Stimulated activated CD4-positive, alpha-beta T cell treated with anti-CD3 and anti-CD28 coated beads, Interleukin-1b, Interleukin-23, amount 100 ng/mL, for 1 hour (primary cell): ENCODE measurements at places on chromosomes 7 and 10.

DNA sequence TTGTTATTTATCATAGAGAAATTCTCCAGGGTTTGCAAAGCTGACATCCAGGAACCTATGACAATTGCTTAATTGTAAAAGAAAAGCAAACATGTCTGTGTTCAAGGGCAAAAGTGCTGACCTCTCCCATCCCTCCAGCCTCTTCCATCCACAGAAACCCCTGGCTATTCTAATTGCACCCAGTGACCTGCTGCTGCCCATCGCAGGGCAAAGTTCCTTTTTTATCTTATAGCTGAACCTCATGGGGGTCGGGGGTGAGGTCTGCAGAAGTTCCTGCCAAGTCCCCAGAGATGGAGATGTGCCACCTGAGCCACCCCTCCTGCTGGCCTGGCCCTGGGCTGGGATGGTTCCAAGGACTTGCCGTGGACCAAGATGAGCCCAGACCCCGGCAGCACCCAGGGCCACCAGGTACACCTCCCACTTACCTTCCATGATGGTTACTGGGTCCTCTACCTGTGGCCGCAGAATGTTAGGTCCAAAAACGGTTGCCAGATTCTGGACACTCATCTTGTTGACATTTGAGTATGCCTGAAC is 146.5 kb downstream of the MAPK8 start:
- no peak for DNase-seq

GRCh38 chr7:105365541-105366534 is 22.9 kb downstream of the SRPK2 start:
- no peak for DNase-seq

- no peak for DNase-seq
These were observed 75.3 kb upstream of the GDF10 start for GRCh38 chr10:47224546-47225218.

DNA sequence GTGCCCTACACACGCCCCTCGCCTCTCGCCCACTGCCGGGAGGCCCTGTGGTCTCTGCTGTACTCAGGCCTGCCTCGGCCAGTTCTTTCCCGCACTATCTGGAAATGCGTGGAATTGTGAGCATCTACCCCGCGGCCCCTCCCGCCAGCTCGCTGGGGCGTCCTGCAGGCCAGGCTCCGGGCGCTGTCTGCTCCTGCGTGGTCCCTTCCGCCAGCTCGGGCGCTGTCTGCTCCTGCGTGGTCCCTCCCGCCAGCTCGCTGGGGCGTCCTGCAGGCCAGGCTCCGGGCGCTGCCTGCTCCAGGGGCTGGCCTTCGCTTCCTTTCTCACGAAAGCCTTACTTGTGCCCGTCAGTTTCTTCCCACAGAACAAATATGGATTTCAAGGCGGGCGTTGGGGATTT is 14.9 kb downstream of the GET4 start:
- DNase-seq: no peak

DNA sequence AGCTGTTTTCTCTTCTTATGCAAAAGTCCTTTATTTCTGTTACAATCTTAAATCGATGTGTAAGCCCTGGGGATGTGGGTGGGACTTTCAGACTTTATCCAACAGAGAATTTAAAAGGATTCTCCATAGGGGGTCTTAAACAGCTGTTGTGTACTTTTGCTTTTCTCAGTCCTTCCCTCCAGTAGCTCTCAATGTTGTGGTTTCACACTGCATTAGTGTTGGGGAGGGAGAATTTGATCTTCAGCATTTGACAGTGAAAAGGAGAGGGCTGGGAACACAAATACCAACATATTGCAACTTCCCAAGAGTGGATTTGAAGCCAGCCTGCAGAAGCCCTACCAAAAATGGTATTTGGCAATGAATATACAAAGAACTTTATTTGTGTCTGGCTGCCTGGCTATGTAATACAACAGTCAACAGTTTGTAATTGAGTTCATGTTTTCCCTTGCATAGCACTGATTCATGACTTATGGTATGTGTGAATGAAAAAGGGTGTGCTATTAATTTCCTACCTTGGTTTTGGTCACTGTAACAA is 80.1 kb upstream of the CAPZA2 start:
- DNase-seq: no peak

GRCh38 chr7:66739953-66740301 is 606 bp upstream of the RABGEF1 start:
- no peak for DNase-seq

DNA sequence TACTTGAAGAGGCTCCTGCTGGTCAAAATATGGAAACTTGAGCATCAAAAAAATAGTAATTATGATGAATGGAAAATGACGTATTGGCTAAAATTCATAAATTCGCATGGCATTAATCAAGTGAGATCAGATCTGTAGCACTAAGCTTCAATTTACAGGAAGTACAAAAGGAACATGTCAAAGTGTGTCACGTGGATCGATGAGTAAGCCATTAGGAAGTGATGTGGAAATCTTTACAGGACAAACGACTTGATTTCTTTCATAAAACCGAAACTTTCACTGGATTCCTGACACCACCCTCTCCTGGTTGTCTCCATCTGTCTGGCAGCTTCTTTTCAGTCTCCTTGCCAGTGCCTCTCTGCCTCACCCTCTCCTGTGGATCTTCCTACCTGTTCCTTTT is 25.8 kb downstream of the AKR1C8 start:
- DNase-seq: no peak

GRCh38 chr10:44828508-44829142 is 82.5 kb upstream of the TMEM72 start:
- DNase-seq: no peak
